ENCODE measurements at places on chromosomes 3 and 15. TPM values are rescaled to one million over a fixed set of nuclear protein-coding genes. Genes with fewer than 3 reads are reported as not detected.

Gene CKMT1B
- 1.9 TPM for total RNA-seq

Gene RAD51
- 2.7 TPM for total RNA-seq

Gene LDHAL6B
- total RNA-seq, result not detected

Gene GXYLT2
- total RNA-seq, result 26.6 TPM

Measured in metanephros (tissue), 2 donors.